ENCODE measurements at places on chromosomes 3 and 15.

GRCh38 chr3:195101927-195102608, 168.9 kb downstream of the XXYLT1 start:
- DNase-seq, result no peak

DNA sequence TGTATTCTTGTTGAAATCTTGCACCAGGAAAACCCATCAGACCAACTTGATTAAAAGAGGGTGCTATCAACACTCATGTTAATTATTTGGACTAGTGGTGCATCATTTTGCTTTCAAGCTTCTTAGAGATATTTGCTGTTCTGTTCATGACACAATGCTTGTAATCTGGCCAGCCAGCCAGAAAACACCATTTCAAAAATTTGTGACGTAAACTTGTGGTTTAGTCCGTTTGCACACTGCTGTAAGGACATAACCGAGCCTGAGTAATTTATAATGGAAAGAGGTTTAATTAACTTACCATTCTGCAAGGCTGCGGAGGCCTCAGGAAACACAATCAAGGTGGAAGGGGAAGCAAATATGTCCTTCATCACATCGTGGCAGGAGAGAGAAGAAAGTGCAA, 374.3 kb upstream of the TGFBR2 start:
- DNase-seq, result no peak

GRCh38 chr3:87120881-87121280, 106.2 kb upstream of the CHMP2B start:
- DNase-seq, result no peak

GRCh38 chr3:14403619-14404155, 1.3 kb downstream of the SLC6A6 start:
- no peak for DNase-seq

DNA sequence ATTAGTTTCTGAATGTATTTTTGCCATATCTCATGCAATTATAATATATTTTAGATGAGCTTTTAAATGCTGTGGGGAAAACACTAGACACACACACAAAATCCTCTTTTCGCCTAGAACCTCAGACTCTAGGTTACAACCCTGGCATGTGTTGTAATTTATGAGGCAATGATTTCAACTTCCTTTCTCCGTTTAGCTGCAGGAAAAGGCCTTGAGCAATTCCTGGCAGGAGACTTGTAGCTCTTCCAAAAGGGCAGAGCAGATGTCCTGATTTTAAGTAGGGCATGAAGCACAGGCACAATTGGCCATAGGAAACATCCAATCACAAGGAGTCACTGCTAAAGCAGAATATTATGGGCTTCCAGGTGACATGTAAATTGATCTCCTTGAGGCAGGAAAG, 82.0 kb downstream of the GPR156 start:
- no peak for DNase-seq

DNA sequence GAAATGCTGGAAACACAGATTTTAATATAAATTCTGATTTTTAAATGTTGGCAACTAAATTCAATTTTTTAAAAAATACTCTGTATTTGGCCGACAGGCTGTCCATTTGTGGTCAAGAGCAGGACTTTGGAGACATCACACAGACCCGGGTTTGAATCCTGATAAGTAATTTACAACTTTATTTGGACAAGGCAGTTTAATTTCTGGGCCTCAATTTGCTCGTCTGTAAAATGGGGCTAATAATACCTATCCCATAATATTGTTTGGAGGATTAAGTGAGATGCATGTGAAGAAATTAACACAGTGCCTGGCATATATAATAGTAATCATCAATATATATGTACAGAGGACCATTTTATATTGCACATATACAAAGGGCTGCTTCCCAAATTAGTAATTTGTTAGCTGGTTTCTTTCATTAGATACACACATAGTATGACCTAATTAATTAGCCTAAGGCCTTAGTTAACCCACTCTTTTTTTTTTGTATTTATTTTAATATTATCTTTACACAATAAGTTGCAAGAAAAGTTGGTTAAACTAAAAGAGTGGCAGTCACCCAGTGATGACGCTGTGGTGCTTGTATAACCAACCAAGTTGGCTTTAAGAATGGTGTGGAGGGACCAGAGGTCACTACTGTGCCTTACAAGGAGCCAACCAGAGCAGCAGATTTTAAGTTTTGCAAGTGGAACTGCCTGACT, 665 bp downstream of the PIGB start:
- DNase-seq, result no peak

DNA sequence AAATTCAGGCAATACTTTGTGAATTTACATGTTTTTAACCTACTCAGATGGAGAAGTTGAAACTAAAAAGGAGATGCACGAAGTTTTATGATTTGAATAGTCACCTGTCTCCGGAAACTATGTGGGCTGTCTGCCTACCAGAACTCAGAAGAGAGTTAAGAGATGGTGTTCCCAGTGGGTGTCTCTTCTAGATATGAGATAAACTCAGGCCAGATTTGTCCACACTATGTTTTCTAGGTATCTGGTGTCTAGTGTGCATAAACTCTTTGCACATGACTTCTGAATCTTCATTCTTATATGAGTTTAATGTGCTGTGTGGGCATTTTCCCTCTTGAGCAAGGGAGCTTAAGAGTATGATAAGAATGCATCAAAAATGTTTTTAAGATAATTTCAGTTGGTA, 222.8 kb downstream of the FOXP1 start:
- DNase-seq, result no peak

- no peak for DNase-seq
Measured at GRCh38 chr15:87144775-87145174, 1065.1 kb downstream of the AGBL1 start.

- DNase-seq, result no peak
Measured at GRCh38 chr3:151393941-151394340, 9.4 kb upstream of the P2RY12 start.

DNA sequence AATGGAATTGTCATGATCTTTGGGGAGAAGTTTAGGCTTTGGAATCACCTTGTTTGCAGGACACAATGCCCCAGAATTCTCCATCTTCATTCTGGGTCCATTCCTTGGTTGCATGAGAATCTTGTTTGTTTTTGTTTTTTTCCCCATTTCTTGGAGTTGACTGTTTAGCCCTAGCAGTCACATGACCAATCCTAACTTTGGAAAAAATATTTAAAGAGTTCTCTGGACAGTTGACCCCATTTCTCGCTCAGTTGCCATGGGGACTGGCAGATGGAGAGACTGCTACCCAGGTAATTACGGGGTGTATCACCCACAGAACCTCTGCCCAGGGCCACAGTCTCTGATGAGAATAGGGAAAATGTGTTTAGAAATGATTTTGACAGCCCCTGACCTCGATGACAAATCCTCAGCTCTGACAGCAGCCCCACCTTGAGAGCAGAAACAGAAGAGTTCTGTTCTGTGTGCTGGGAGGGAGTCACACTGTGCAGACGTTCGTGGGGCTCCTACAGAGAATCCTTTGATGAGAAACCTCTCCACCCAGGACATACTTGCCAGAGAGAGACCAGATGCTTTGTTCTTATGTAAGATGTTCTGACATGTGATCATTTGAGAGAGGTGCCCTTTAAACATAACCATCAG, 57.7 kb downstream of the IL16 start:
- no peak for DNase-seq

- no peak for DNase-seq
Measured at GRCh38 chr3:190003068-190003467, 117.6 kb downstream of the P3H2 start.
